Stimulated activated CD8-positive, alpha-beta memory T cell treated with anti-CD3 and anti-CD28 coated beads, Interleukin-4, amount 100 ng/mL, for 48 hours (primary cell): ENCODE measurements at places on chromosomes 7 and 10.

GRCh38 chr7:88046839-88047573 lies 113.0 kb downstream of the ADAM22 start:
- no peak for DNase-seq

DNA sequence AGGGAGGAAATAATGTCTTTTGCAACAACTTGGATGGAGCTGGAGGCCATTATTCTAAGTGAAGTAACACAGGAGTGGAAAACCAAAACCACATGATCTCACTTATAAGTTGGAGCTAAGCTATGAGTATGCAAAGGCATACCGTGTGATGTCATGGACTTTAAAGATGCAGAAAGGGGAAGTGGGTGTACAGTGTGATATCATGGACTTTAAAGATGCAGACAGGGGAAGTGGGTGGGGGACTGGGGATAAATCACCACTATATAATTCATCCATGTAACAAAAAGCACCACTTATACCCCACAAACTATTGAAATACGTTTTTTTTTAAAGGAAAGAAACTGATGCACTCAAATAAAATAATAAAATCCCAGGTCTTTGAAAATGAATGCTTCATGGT lies 29.5 kb downstream of the LYZL2 start:
- DNase-seq = no peak

DNA sequence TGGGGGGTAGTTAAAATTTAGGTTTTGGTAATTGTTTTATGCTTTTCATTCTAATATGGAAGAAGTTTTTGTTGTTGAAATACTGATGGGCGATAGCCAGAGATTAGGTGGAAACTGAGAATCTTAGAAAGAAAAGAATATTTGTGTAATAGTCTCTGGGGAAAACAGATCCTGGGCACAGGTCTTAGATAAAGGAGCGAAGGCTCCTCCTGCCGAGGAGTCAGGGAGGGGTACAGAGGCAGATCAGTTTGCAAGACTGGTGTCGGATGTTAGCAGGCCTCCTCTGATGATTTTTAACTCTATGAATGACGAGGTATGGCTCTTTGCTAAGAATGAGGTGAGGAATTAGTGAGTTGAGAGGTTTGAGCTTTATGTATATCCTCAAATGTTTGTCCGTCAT lies 339.7 kb downstream of the HGF start:
- no peak for DNase-seq

DNA sequence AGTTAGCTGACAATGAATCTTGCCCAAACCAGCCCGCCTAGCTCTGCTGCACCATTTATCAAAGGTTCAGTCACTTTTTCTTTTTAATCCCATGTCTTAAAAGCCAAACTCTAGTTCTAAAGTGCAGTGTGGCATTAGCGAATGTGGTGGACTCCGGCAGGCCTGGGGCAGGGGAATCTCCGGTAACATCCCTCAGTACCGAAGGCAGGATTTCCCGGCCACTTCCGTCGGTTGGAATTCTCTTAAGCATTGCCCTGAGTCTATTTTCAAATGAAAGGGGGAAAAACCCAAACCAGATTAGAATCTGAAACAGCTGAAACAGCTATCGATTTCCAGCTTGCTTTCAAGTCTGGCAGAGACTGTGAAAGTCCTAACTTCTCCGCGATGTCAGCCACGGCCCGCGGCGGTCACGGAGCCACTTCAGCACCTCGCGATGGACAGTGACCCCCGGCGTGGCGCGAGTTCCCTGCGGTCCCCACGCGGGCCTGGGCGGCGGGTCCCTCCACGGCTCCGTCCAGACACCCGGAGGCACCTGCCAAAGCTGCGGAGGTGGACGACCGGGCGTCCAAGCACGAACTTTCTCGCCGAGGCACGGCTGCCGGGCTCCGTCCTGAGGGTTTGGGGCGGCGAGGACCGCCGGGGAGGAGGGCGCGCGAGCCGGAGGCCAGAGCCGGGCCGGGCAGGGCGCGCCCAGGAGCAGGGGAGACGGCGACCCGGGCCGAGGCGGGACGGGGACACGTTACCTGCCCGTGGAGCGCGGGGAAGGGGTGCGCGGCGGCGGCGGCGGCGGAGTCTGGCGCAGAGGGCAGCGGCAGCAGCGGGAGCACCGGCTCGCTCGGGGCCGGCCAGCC lies 745 bp downstream of the TCERG1L start:
- no peak for DNase-seq

GRCh38 chr10:74165530-74165901 lies 14.5 kb downstream of the ADK start:
- no peak for DNase-seq

DNA sequence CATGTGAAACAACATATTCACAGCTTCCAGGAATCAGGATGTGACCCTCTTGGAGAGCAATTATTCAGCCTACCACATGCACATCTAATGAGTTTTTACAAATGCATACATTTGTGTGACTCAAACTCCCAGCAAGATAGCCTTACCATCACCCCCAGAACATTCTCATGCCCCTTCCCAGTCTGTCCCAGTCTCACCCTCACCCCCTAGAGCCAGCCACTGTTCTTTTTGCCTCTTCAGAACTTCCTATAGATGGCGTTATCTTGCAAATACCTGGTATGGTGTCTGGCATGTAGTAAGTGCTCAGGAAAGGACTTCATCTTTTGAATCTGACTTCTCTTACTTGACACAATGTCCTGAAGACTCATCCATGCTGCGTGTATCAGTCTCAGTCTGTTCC lies 23.9 kb upstream of the AOC1 start:
- DNase-seq = no peak

GRCh38 chr7:52586704-52587103 lies 448.7 kb upstream of the POM121L12 start:
- no peak for DNase-seq

- no peak for DNase-seq
These were observed 61.0 kb upstream of the SFMBT2 start for GRCh38 chr10:7471720-7472367.

GRCh38 chr7:142581341-142581740 lies 167.9 kb upstream of the PRSS1 start:
- peak; percentile 28 for DNase-seq

GRCh38 chr10:44049301-44050015 lies 335.4 kb downstream of the CXCL12 start:
- no peak for DNase-seq

- DNase-seq = peak; percentile 74
These were observed 7.1 kb upstream of the UNCX start for GRCh38 chr7:1225441-1226185.

DNA sequence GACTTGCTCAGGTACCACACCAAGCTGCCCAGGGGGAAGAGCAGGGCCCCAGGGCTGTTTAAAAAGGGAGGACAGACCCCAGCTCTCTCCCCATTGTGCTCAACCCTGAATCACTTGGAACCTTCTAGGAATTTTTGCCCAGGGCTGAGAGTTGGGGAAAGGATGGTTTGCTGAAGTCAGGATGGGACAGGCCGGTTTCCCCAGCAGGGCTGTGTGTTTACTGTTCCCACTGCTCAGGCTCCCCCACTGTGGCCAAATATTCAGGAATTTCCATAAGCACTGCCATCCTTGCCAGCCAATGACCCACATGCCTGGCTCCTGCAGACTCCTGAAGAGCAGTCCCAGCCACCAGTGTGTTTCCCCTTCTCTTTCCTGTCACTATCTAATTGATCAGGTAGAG lies 120.7 kb downstream of the WDFY4 start:
- no peak for DNase-seq

DNA sequence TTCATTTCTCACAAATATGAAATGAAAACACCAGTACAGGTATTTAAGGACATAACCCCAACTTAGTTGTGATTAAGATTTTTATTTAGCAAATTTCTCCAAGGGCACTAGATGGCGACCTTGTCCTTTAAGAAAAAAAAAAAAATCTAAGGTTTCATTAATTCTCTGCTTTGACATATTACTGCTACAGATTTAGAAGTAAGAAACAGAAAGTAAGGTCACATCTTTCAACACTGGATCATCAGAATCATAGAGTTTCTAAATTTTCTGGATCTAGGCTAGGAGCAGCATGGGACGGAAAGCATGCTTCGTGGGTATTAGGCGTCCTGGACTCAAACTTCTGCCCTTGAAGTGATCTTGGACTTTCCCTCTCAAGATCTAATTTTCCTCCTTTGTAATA lies 85.5 kb upstream of the PRKG1 start:
- no peak for DNase-seq

- no peak for DNase-seq
These were observed 9.9 kb downstream of the CLDN12 start for GRCh38 chr7:90413185-90413528.

GRCh38 chr10:112246-112645 lies 23.0 kb upstream of the ZMYND11 start:
- no peak for DNase-seq

DNA sequence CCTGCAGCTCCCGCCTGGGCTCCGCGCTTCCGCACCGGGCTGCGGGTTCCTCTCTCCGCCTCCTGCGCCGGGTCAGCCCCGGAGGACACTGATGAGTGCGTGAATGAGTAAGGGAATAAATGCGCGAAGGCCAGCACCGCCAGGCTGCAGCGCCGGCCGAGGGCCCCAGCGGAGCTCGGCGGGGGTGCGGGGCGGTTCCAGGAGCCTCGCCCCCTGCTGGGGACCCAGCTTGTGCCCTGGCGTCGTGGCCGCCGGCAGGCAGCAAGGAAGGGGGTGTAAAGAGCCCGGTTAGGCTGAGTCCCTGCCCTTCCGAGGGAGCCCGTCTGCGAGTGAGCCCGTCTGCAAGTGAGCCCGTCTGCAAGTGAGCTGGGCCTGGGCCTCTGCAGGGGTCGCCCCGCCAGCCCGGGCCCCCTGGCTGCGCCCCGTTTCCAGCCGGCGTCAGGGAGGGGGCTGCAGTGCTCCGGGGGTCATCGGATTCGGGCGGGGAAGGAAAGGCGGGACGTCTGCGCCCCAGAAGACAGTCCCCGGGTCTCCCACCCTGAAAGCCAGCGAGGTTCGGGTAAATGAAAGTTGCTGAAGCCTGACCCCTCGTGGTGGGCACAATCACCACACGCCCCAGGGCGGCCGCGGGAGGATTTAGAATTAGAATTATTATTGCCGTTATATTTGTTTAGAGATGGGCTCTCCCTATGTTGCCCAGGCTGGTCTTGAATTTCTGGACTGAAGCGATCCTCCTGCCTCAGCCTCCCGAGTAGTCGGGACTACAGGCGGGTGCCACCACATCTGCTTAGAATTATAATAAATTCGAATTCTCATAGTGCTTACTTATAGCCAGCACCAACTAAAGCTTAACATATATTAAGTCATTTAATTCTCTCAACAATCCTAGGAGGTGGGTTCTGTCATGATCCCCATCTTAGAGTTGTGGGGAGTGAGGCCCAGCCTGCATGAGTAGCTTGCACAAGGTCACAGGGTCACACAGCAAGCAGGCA lies 8.6 kb upstream of the CRYGN start:
- DNase-seq = peak; percentile 85

GRCh38 chr7:20158684-20159083 lies 58.5 kb downstream of the MACC1 start:
- no peak for DNase-seq

- no peak for DNase-seq
These were observed 29.0 kb upstream of the MGMT start for GRCh38 chr10:129438024-129438423.

GRCh38 chr10:93904901-93905300 lies 11.1 kb downstream of the SLC35G1 start:
- no peak for DNase-seq

DNA sequence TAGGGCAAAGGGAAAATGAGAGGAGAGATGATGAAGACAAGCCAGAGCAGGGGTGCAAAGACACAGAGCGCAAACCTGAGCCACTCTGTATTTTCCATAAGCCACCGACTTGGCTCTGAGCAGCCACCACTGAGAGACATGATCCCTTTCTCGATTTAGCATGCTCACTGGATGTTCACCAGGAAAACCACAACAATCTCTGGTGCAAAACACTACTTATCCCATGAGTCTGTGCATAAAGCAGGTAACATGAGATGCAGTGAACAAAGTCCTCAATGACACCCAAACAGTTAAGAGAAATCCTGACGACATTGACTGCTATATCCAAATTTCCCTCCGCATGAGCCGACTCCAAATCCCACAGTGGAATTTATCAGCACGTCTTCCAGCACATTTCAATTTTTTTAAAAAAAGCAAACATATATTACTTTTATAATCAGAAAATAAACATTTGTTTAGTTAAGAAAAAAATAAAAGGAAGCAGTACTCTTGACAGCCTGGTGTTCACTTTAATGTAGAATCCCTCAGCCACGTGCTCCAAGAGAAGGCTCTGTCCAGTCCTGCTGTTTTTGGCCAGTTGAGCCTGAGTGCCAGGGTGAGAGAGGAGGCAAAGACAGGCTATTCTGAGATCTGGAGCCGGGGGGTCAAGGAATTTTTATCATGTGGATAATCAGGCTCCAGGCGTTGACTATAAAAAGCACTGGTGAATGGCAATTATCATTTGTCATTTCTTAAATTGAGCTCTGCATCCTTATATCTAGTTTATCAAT lies 238.4 kb downstream of the KCNMA1 start:
- DNase-seq = no peak

- DNase-seq = no peak
These were observed 147.9 kb upstream of the SEMA3C start for GRCh38 chr7:81066797-81067196.

DNA sequence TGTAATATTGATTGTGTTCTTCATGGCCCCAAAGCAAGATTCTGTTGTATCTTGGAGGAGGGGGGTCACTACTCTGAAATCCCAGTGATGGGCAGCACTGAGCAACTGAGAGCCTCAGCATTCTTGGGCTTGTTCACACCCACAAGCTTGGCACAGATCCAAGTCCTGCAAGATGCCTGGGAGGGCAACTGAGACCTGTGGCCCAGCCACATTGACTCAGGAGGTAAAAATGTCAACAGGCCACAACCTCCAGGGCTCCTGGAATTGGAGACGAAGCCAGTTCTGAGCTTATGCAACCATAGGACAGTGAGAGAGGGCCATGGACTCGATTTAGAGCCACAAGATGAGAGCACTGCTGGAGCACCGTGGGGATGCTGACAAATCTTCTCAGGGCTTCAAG lies 3.1 kb upstream of the DOCK1 start:
- no peak for DNase-seq

DNA sequence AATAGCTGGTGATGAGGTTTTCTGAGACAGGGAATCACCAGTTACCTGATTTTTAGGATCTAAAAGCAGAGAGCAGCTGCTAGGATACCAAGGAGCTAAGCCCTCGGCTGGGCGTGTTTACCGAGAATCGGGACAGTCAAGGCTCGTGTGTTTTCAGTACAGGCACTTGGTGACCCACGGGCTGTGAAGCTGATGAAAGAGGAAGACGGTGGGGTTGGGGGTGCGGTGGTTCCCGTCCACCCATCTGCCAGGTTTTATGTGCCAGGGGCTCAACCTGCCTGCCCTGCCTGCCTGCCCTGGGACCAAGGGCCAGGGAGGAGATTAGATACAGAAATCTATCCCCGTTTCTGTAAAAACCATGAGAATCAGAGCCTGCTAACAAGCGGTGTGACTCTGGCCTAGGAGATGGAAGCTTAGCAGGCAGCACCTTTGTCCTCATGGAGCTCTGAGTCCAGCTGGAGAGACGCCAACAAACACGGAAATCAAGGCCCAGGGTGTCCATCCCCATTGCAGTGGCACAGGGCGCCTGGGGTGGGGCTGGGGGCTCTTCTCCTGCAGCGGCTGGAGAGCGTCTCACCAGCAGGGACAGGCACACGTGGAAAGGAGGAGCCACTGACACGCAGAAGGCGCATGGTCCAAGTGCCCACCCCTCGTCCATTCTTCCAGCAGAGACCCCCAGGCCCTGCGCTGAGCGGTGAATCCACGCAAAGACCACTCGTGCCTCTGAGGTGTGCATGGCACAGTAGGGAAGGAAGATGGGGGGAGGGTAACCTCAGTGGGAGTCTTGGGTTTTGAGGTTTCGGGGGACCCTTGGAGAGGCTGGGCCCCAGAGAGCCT lies 265.0 kb upstream of the TCERG1L start:
- DNase-seq = no peak
